ENCODE measurements at places on chromosomes 11 and 22. TPM values are rescaled to one million over a fixed set of nuclear protein-coding genes. Genes with fewer than 3 reads are reported as not detected.

Gene ADORA2A
- 20.9 TPM for polyA plus RNA-seq

Gene CABP2
- not detected for polyA plus RNA-seq

Gene NRIP3
- polyA plus RNA-seq: 31.5 TPM

Gene CDC42BPG
- polyA plus RNA-seq: 0.43 TPM

Gene KCNC1
- polyA plus RNA-seq: 42.7 TPM

Gene KDM4E
- polyA plus RNA-seq: not detected

Gene DDI1
- polyA plus RNA-seq: not detected

Gene MPEG1
- 4.5 TPM for polyA plus RNA-seq

Gene SLC6A5
- 29.0 TPM for polyA plus RNA-seq

Gene FAM227A
- polyA plus RNA-seq: 6.5 TPM

Gene SCGB1C1
- not detected for polyA plus RNA-seq

Gene GGT5
- 12.3 TPM for polyA plus RNA-seq

Gene LAYN
- polyA plus RNA-seq: 11.8 TPM

Gene THAP12
- polyA plus RNA-seq: 60.2 TPM
